ENCODE measurements at places on chromosomes 16 and 17.

- no peak for DNase-seq
Measured at GRCh38 chr17:37194208-37194607, 181.6 kb upstream of the C17orf78 start.

DNA sequence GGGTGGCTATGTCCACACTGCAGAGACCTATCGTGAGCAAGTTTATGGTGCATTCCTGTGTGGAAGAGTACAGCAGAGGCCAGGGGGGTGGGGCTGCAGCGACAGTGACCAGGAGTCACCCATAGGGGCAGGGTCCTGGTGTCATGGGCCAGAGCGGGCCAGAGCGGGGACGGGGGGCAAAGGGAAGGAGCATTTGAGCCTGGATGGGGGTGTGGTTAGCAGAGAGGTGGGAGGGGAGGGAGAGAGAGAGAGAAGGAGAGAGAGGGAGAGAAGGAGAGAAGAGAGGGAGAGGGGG lies 17.8 kb downstream of the JPH3 start:
- no peak for DNase-seq

GRCh38 chr17:18356624-18357023 lies 6.7 kb downstream of the SHMT1 start:
- no peak for DNase-seq

DNA sequence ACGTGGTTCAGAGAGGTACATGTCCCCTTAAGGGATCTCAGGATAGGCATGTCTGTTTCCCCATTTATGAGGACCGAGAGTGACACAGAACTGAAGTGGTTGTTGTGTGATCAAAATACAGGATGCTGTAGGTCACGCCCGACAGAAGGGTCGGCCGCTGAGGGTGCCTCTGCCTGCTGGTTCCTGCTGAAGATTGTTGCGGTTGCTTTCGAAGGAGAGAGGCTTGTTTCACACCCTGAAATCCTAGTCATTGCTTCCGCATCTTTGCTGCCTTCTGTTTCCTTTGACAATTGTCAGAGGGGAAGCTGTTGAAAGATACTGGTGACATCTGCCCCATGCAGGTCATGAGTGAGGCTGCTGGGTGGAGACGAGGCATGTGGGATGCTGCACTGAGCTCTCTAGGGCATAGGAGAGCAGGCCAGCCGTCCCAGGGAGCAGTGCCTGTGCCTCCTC lies 3.8 kb upstream of the NAT9 start:
- DNase-seq: no peak

- DNase-seq: no peak
Measured at GRCh38 chr16:89120921-89121351, 27.3 kb downstream of the ACSF3 start.

DNA sequence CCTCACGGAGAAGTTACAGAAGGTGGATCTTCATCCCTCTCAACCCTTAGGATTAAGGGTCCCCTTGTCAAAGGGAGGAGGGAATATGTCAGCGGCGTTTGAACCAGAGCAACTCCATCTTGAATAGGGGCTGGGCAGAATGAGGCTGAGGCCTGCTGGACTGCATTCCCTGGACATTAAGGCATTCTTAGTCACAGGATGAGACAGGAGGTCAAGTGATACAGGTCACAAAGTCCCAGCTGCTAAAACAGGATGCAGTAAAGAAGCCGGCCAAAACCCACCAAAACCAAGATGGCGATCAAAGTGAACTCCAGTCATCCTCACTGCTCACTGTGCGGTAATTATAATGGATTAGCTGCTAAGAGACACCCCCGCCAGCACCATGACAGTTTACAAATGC lies 36.7 kb downstream of the RBFOX3 start:
- DNase-seq: no peak

- peak; percentile 73 for DNase-seq
Measured at GRCh38 chr16:1163567-1164055, 10.7 kb downstream of the CACNA1H start.

GRCh38 chr16:22754577-22754976 lies 59.4 kb upstream of the HS3ST2 start:
- no peak for DNase-seq

- DNase-seq: no peak
Measured at GRCh38 chr16:58417600-58417999, 25.3 kb downstream of the GINS3 start.

- no peak for DNase-seq
Measured at GRCh38 chr17:69528035-69528434, 113.5 kb downstream of the MAP2K6 start.

DNA sequence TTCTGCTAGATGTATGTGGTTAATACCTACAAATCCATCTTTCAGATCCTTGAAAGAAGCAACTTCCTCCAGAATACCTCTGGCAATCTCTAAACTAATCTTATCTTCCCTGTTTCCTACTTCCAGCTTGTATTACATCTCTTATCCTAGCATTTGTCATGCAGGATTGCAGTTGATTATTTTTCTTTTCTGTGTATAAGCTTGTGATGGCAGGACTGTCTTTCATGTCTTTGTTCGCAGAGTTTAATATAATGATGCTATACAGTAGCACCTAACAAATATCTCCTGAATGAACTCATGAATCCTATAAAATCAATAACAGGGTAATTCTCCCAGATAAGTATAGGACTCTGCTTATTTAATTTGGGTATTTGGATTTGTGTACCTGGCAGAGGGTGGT lies 12.2 kb upstream of the UBE2G1 start:
- no peak for DNase-seq

GRCh38 chr16:81174644-81175324 lies 63.7 kb upstream of the BCO1 start:
- no peak for DNase-seq

GRCh38 chr16:1701216-1701878 lies 4.6 kb upstream of the MAPK8IP3 start:
- DNase-seq: no peak

DNA sequence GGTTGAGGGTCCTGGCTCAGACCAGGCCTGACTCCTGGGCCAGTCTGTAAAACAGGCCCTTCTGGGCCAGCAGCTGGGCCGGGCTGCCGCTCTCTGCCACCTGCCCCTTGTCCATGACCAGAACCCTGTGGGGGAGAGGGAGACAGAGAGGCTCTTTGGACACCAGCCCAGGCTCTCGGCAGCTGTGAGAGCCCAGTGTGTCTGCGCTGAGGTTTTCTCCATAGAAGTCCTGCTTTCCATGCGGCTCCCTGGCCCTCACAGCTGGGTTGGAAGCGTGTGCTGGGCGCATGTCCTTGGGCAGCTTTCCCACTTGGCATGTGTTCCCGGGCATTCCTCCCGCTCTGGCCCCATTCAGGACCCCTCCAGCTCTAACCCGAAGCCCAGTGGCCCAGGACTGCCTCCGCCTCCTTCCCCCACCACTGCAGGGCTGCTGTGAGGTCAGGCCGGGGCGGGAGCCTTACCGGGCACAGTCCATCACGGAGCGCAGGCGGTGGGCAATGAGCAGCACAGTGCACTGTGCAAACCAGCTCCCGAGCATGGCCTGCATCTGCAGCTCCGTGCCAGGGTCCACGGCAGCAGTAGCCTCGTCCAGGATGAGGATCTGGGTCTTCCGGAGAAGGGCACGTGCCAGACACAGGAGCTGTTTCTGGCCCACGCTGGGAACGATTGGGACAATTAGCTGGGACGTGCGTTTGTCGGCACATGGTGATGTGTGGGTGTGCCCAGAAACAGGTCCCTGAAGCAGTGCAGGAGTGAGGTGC lies 73.0 kb downstream of the ABCC6 start:
- no peak for DNase-seq

DNA sequence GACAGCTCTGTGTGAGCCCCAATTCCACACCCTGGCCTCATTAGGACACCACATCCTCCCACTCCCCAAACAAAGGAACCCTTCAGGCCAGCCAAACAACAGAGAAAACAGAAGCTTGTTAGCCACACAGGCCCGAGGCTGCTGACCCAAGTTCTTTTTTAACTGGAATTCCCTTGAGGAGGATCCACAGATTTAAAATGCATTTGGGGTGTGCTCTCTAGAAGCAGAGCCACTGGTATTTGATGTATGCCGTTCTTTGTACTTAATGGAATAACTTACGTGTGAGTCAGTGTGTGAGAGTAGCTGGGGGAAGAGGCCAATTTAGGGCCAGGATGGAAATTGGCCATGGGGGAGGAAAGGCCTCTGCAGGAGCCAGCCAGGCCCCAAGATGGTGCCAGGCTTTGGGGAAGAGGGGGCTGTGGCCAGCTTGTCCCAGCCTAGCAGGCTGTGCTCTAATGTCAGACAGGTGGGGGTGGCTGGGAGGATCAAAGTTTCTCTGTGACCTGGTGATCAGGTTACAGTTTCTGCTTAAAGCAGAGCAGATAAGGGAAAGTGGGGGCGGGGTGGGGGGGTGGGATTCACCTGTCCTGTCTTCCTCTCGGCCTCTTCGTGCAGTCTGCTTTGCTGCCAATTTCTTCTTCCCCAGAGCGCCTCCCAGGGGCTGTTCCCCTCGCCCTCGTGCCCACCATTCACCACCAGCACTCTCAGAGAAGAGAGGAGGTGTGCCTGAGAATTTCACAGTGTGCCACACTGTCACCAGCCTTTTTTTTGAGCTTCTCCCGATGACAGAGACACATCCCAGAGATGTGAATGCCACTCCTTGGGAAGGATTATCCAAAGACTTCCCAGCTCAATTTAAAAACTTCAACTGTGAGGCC lies 50.8 kb downstream of the TOM1L2 start:
- DNase-seq: peak; percentile 99

DNA sequence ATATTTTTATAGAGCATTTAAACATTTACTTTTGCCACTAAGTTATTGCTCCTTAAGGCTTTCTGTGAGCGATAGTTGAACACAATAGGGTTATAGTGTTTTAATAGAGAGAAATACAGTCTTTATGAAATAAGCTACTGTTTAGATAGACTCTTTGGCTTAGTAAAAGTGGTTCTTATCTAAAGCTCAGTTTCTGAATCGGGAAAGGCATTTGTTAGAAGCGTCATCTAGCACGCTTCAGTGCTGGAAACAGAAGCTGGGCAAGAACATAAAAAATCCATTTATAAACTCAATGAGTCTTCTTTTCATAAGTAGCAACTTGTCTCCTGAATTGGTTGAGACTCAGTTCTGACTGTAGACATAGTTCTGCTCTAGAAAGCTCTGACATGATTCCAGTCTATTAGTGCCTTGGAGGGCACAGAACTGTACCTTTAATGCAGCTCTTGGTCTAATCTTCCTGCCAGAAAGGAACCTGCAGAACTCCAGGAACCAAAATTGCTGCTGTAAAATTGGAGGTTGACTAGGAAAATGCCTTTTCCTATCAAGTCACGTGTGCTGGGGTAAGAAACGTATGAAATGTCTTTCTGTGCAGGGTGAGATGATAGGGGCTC lies 55.4 kb upstream of the DNAJA2 start:
- DNase-seq: no peak

- no peak for DNase-seq
Measured at GRCh38 chr17:78154903-78155811, 9.0 kb downstream of the C17orf99 start.

DNA sequence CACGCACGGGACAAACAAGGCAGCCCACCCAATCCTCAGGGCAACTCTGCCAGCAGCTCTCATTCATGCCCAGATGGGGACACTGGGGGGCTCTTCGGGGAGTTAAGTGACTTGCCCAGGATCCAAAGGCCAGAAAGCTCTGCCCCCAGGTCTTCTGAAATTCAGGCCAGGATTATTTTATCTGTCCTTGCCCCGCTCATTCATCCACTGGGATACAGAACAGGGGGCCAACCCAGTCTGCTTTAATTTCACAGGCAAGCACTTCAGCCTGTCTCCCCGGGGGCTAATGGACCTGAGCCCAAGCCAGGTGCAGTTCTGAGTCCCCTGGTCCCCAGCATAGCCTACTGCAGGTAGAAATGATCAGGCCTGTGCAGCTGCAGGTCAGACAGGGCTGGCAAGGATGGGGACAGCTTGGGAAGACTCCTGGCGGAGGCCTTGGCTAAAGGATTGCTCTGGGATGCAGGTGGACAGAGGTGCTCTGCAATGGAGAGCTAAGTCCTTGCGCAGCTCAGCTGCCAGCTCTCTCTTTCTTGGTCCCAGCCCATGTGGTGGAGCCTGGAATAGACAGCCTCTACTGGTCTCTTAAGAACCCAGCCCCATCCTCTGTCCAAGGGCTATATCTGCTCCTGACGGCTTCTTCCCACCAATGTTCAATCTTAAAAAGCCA lies 766 bp upstream of the B3GNT9 start:
- DNase-seq: no peak

DNA sequence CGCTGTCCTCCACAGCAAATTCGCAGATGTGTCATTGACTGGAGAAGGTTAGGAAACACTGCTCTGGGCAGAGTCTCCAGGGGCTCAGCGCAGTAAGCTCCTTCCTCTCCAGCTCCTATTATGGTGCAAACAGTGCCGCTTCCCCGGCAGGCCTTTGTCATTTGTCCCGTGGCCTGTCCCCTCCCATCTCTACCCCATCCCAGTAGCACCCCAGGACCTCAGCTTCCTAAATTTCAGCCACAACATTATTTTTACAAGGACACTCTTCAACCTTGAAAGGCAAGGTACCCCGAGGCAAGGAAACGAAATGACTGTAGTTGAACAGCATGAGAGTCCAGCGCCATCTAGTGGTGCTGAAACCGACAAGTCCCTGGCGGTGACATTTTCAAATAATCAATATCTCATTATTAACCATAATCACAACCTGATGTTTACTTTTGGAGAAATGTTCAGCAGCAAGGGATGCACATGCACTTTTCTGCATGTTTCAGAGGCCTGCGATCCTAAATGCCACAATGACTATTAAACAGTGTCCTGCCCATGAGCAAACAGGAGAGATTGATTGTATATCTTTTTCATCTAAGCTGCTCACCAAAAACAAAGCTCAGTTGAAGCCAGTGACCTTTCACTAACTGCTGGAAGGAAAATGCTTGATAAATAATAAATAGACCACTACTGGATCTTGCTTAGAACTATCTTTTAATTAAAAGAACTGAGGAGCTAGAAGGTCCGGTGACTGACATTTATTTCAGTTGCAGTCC lies 16.5 kb downstream of the MRPS23 start:
- peak; percentile 49 for DNase-seq

DNA sequence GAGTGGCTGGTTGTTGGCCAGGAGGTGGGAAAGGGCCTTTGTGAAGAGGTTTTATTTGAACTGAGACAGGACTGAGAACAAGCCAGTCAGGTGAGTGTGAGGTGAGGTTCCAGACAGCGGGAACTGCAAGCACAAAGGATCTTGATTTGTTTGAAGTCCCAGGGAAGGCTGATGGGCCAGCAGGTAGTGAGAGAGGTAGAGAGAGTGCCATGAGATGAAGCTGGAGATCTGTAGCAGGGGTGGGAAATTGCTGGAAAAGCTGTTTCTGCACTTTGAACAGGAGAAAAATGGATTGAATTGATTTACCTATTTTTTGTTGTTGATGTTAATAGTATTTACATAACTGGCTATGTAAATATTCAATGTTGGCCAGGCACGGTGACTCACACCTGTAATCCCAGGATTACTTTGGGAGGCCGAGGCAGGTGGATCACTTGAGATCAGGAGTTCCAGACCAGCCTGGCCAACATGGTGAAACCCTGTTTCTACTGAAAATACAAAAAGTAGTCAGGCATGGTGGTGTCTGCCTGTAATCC lies 7.7 kb upstream of the DCTPP1 start:
- no peak for DNase-seq

- DNase-seq: no peak
Measured at GRCh38 chr17:77869041-77869599, 89.4 kb upstream of the TNRC6C start.

Data from SW480 (cell line).